ENCODE measurements at places on chromosomes 7 and 10. TPM values are rescaled to one million over a fixed set of nuclear protein-coding genes. Genes with fewer than 3 reads are reported as not detected.

- DNase-seq, result no peak
These were observed 109.1 kb upstream of the TNS3 start for GRCh38 chr7:47690902-47691558.

GRCh38 chr10:108544500-108545120 lies 1378.7 kb downstream of the XPNPEP1 start:
- peak; percentile 24 for DNase-seq

GRCh38 chr7:3616306-3616705 lies 315.3 kb downstream of the SDK1 start:
- DNase-seq, result no peak

DNA sequence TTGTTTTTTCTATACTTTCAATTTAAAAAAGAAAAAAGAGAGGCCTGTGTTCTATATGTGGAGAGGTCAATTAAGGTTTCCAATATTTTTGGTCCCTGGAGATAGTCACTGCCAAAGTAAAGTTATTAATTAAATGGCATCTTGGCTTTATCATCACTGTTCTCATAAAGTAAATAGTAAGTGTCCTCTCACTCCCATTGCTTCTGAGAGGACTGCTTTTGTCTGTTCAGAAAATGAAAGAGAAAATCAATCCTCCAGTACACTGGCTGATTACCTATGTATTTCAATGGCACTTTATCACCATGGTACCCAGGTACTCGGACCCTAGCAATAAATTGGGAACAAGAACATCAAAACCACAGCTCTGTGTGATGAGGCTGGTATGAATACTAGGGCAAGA lies 94.0 kb downstream of the RNLS start:
- no peak for DNase-seq

DNA sequence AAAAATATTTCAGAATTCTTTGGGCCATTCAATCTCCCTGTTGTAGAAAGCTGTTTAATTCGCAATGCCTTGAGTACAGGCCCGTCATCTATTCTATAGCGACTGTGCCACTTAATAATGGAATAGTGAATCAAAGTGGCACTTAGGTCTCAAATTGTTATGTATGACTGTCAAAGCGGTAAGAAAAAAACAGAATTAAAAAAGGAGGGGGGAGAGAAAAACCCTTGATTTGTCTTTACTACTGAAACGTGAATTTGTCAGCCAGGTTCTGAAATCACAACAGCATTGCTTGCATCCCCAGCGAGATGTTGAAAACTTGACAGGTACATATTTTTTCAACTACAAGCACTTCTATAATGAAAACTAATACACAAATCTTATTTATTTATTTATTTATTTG lies 320.9 kb downstream of the TFEC start:
- no peak for DNase-seq

- no peak for DNase-seq
These were observed 82.3 kb downstream of the ZEB1 start for GRCh38 chr10:31401287-31401686.

GRCh38 chr10:131435760-131436457 lies 124.4 kb upstream of the TCERG1L start:
- DNase-seq, result no peak

DNA sequence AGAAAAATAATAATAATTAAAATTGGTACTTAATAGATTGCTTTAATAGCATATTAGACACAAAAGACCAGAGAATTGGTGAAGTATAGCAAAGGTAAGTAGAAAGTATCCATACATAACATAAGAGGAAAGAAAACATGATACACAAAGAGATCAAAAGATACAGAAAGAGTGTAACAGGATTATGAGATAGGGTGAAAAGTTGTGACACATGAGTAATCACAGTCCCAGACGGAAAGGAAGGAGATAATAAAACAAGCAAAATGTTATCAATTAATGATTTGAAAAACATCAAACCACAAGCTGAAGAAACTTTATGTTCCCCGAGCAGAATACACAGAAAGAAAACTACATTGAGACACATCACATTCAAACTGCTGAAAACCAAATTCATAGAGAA lies 10.5 kb downstream of the TCAF1 start:
- no peak for DNase-seq

DNA sequence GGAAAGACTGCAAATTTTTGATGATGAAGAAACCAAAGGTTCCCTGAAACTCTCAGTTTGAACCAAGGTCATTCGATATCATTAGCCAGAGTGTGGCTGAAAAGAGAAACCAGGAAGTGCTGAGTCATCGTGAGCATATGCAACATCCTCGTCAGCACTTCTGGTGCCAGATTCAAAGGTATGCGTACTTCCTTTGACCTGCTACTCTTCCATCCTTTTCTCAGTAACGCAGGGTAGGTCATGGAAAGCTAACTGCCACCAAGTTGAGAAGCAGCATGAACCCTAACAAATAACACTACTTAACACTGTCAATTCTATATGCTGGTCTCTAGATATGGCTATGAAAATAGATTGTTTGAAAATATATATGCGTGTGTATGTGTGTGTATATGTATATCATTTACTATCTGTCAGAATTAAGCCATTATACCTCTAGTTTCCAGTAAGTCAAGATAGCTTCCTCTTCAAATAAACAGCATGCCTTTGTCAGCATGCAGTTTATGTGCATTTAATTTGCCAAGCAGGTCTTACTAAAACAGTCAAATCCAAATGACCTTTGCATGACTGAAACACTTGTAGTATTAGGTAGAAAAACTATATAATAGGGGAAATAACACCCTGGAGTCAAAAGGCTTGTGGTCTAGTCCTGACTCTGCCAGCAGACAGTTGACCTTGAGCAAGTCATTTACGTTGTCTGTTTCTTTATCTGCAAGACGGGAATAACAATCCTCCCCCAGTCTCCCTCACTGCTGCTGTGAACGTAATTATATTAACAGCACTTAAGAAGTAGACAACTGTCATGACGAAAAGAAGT lies 26.4 kb downstream of the CDK6 start:
- peak; percentile 34 for DNase-seq

GRCh38 chr7:26467541-26467940 lies 175.9 kb downstream of the SNX10 start:
- DNase-seq, result no peak

GRCh38 chr7:77157446-77157845 lies 35.0 kb downstream of the CCDC146 start:
- no peak for DNase-seq

GRCh38 chr10:4658777-4659176 lies 167.2 kb upstream of the AKR1E2 start:
- no peak for DNase-seq

GRCh38 chr10:96377816-96378294 lies 19.1 kb upstream of the OPALIN start:
- no peak for DNase-seq

DNA sequence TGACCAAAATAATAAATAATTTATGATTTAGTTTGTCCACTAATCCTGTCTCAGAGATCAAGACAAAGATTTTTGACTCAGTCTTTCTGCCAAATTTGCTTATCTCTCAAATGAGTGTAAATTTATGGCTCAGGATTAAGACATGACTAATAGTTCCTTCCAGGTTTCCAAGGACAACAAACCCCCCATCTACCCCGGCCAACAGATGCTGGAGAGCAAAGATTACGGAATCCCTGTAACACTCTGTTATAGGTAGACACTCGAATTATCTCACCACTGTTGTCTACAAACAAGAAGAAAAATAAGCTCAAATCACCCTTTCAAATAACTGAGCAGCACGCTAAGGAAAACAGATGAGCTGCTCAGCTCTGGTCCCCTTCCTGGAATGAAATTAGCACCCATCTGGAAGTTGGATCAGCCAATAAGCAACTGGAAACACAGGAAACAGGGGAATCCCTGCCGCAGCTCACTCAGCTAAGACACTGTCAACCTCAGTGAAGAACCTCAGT lies 56.8 kb upstream of the SVIL start:
- no peak for DNase-seq

DNA sequence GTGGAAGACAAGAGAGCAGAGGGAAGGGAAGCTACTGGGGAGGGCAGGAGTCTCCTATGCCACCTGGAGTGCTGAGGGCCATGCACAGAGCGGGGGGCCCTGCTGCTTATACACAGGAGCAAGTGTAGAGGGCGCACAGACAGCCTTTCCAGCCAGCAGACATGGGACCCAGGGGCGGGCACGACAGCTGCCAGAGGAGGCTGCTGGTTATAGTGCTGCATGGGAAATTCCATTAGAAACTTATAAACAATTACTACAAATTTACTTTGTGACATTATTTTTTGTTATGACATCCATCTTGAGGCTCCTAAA lies 90.5 kb downstream of the WDFY4 start:
- no peak for DNase-seq

- no peak for DNase-seq
These were observed 103.4 kb upstream of the FAM204A start for GRCh38 chr10:118445535-118445934.

GRCh38 chr10:116385994-116386809 lies 41.4 kb upstream of the PNLIPRP3 start:
- DNase-seq, result peak; percentile 75

DNA sequence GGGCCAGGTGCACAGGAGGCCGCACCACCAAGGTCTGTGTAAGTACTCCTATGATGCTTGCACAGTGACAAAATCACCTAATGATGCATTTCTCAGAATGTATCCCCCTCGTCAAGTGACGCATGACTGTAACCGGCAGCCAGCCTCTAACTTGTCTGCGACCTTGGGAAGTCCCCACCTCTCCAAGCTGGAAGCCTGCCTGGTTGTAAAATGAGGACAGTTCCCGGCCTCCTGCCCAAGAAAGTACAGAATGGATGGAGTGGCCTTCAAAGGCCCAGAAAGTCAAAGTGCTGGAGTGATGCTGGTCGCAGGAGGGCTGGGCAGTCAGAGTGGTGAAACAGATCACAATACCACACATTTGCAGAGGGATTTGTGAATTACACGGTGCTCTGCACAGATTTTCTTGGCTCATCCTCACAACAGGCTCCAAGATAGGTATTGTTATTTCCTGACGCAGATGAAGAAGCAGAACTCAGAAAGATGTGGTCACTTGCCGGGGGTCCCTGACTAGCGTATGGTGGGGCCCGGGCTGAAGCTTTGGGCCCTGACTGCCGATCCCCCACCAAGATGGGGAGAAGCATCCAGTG lies 22.8 kb downstream of the SPOCK2 start:
- no peak for DNase-seq

GRCh38 chr7:24888653-24889052 lies 91.3 kb downstream of the OSBPL3 start:
- DNase-seq, result no peak

DNA sequence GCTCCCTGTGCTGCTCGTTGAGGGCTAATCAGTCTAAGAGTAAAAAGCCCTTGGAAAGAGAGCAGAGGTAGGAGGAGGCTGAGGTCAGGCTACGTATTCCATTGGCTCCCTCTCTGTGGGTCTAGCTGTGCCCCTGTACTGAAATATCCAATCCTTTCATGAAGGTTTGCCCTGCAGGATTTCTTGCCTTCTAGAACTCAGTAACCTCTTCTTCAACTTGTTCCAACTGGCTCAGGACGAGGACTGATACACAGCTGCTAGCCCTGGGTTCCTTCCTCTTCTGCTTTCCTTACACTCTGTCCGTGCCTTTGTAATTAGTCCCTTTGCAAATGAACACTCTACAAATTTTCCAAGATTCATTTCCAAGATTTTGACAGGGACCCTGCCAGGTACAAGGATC lies 560.5 kb downstream of the ACTR3B start:
- DNase-seq, result no peak

DNA sequence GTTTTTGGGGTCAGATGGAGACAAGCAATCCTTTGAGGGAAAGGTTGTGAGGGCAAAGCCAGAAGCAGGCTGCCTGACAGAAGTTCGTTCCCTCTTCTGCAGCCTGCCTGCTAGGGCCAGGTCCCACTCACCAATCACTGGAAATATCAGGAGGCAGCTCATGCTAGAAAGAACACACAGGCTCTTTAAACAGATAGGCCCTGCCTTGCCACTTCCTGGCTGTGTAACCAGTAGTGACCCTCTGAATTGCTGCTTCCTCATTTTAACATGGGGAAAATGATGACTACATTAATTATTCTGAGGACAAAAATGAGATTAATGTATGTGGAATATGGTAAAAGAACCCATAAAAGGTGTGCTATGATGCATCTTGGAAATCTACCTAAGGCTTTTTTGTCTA lies 50.5 kb upstream of the MRLN start:
- no peak for DNase-seq

DNA sequence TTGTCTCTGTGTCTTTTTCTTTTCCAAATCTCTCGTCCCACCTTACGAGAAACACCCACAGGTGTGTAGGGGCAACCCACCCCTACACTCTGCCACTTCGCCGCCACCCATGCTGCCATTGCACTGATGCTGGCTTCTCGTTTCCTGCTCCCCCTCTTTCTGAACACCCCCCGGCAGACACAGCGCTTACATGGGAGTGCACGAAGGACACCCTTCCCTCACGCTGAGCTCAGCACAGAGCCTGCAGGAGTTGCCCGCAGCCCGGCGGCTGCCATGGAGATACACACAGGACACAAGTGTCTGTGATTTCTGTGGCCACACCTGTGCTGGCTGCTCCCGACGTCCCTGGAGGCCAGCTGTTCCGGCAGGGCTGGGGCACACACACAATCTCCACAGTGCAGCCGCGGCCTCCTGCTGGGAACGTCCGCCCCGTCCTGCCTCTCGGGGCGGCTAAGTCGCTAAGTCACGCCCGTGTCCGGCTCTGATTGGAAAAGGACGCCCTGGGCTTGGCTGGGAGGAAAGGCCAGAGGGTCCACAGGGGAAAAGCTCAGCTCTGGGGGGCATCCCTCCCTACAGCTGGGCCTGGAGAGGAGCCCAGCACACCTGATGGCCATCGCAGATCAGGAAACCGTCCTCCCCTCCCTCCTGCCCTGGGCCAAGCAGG lies 349.8 kb downstream of the PTPRN2 start:
- no peak for DNase-seq

- DNase-seq, result no peak
These were observed 249.7 kb downstream of the DNAJB6 start for GRCh38 chr7:157586426-157586955.

- DNase-seq, result no peak
These were observed 29.1 kb downstream of the ZNF680 start for GRCh38 chr7:64533756-64534155.

GRCh38 chr7:37901236-37901827 lies 15.3 kb downstream of the SFRP4 start:
- peak; percentile 88 for DNase-seq

- no peak for DNase-seq
These were observed 567.4 kb upstream of the MKI67 start for GRCh38 chr10:128693493-128694131.

The AOC1 gene
- 0.20 TPM for total RNA-seq

The NEBL gene
- total RNA-seq, result 103 TPM

The CPA2 gene
- 0.39 TPM for total RNA-seq

The AP1S1 gene
- total RNA-seq, result 49.0 TPM

The VWA2 gene
- total RNA-seq, result 4.1 TPM

The OGDHL gene
- 23.3 TPM for total RNA-seq

The CPA4 gene
- total RNA-seq, result 2.1 TPM

The DRGX gene
- 3.4 TPM for total RNA-seq

The PTF1A gene
- total RNA-seq, result not detected

The CPA1 gene
- total RNA-seq, result 0.30 TPM

The C10orf105 gene
- 0.99 TPM for total RNA-seq

The LAMB1 gene
- total RNA-seq, result 312 TPM

The COX19 gene
- 11.7 TPM for total RNA-seq

Data from spinal cord (tissue), 10 donors.